ENCODE measurements at places on chromosomes 3 and 15.
A peak's percentile ranks its signal among the peaks of the same experiment; 100 is the strongest.

- DNase-seq: no peak
Measured at GRCh38 chr15:38530113-38530512, 34.5 kb downstream of the RASGRP1 start.

GRCh38 chr3:161794551-161794950, 297.9 kb downstream of the OTOL1 start:
- no peak for DNase-seq

- peak; percentile 13 for DNase-seq
Measured at GRCh38 chr15:100115066-100115710, 226.6 kb downstream of the ADAMTS17 start.

GRCh38 chr3:46208167-46208704, at the start of gene CCR1:
TSS of gene CCR1 (minus strand) at chr3:46208313. CDS start at chr3:46204313, 4,000 bp downstream.
- peak; percentile 66 for DNase-seq

DNA sequence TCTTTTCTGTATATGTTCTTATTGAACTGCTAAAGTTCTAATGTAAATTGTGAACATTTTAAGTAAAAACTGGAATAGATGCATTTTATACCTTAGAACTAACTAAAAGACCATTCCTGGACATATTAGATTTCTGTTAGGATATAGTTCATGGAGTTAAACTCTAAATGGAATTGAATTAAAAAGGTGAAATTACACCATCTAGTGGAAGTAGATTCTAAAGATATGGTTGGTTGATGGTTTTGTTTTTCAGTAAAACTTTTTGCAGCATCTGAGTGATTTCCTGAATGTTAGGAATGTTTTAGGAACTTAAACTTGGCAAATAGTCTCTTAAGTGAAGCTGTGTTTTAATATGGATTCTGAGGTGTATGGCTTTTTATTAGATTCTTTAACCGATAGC, 96.8 kb downstream of the SLMAP start:
- DNase-seq: no peak

GRCh38 chr15:87144775-87145174, 1065.1 kb downstream of the AGBL1 start:
- DNase-seq: no peak

DNA sequence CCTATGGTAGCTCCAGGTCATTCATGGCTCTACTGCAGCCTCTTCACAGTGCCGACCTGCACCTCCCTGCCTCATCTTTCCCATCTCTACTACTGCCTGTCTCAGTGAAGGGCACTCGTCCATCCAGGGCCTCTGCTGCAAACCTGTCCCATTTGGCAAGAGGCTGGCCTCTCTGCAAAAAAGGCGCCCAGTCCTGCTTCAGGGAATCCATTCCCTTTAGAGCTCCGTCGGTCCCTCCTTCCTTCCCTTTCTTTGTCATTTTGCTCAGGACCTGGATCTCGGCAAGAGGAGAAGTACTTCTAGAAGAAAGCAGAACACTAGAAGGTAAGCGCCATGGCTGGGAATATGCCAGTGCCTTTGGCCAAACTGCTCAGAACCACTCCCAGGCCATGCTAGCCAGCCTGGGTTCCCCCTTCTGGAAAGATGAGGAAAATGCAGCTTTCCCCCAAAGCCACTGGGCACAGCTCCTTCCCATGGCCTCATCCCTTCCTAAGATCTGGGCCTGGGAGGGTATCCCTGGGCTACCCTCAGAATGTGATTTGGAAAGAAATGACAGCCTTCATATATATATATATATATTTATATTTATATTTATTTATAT, 6.4 kb upstream of the ISL2 start:
- DNase-seq: peak; percentile 76

GRCh38 chr15:77426377-77426776, 5.7 kb downstream of the HMG20A start:
- no peak for DNase-seq

- DNase-seq: no peak
Measured at GRCh38 chr15:59199626-59200465, 6.8 kb upstream of the LDHAL6B start.

GRCh38 chr15:88454867-88455810, 12.0 kb downstream of the MRPL46 start:
- peak; percentile 87 for DNase-seq

- no peak for DNase-seq
Measured at GRCh38 chr3:129259612-129260477, 10.4 kb downstream of the COPG1 start.

- no peak for DNase-seq
Measured at GRCh38 chr3:130260918-130261317, 84.6 kb upstream of the COL6A5 start.

DNA sequence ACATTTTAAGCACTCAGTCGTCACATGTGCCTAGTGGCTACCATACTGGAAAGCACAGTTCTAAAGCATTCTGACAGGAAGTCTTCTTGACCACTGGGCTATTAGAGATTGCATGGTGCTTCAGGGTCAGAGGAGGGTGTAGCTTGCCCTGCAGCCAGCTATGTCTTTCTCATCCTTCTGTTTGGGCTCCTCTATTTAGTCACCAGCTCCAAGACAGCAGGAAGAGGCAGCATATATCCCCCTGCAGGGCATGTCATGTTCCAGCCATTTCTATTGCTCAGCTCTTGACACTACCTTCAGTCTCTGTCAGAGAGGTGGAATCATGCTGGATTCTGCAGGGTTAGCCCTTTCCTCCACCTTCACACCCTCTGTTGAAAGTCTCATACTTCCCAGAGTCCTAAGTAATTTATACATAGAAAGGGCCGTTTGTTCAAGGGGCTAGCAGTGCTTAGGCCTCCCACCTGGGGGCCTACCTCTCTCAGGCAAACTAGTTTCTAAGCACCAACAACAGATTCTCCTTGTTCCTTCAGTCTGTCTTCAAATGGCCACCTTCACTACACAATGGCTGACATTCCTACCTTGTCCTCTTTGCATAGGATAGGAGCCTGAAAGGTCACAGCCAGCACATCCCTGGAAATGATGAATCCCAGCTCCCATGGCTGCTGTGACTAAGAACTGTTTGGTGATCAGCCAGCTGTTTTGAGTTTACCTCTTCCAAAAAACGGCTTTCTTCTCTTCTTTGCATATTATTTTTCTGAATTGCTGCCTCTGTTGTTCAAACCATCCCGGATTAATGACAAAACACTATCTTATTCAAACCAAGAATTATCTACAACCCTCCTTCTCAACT, 115.7 kb upstream of the BFSP2 start:
- DNase-seq: peak; percentile 59

GRCh38 chr3:9311228-9311627, 51.6 kb upstream of the THUMPD3 start:
- no peak for DNase-seq

DNA sequence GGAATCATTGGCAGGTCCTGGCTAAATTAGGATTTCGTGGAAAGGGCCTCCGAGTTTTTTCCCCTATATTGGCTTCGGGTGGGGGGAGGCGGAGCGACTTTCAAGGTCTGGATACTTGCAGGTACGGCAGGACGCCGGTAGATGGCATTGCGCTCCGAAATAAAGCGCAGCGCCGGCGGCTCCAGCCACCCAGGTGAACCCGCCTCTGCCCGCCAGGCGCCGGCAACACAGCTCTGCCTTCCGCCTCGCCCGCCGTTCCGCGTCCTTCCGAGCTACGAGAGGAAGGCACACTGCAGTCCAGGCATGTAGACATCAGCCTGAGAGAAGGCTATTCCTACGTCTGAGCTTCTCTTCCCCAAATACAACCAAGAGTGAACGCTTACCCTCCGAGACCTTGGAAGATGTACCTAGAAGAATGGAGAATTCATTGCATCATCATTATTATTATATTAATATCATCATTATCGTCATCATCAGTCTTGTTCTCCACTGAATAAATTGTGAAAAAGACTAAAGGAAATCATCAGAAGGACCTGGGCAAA, 514.1 kb downstream of the MECOM start:
- peak; percentile 95 for DNase-seq

DNA sequence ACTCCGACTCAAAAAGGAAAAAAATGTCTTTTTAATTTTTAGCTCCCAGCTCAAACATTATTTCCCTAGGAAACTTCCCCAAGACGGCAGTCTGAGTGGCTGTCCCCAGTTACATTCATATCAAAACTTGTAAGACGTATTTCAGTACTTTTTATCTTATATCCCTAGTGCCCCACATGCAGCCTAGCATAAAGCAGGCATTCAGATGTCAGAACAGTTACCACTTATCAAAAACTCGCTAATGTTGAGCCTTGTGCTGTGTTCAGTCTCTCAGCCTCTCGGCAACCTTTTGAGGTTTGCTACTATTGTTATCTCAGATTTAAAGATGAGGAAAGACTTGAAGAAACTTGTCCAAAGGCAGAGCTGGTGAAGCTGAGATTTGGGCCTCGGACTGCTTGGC, 6.6 kb upstream of the SELENOS start:
- no peak for DNase-seq

GRCh38 chr15:58669108-58669507, 80.4 kb downstream of the ADAM10 start:
- DNase-seq: no peak

DNA sequence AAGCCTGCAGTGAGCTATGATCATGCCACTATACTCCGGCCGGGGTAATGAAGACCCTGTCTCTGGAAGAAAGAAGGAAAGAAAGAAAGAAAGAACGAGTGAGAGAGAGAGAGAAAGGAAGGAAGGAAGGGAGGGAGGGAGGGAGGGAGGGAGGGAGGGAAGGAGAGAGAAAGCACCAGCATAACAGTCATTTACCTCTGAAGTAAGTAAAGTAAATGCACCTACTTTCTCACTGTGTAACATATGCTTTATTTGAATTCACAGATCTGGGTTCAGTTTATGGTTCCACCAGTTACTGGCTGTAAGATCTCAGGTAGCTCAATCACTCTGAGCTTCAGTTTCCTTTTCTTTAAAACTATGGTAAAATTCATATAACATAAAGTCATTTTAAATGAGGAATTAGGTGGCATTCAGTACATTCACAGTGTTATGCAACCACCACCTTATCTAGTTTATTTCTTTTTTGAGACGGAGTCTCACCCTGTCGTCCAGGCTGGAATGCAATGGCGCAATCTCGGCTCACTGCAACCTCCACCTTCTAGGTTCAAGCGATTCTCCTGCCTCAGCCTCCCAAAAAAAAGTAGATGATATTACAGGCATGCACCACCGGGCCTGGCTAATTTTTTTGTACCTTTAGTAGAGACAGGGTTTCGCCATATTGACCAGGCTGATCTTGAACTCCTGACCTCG, 16.1 kb upstream of the RAD54L2 start:
- DNase-seq: no peak

DNA sequence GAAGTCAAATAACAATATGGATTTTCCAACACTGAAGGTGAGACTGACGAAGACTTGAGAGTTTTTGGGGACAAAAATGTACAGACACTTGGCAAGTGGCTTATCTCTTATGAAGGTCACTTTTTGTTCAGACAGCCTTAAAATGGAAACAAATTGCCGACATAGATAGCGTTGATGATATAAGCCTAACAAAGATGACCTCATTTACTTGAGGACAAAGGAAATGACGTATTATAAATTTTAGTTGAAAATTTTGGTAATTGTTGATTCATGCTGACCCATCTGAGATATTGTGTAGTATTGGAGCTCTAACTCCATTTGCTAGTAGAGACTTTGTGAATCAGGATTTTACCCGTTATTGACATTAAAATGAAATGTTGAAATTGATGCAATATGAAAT, 168.3 kb downstream of the SPATA16 start:
- no peak for DNase-seq

DNA sequence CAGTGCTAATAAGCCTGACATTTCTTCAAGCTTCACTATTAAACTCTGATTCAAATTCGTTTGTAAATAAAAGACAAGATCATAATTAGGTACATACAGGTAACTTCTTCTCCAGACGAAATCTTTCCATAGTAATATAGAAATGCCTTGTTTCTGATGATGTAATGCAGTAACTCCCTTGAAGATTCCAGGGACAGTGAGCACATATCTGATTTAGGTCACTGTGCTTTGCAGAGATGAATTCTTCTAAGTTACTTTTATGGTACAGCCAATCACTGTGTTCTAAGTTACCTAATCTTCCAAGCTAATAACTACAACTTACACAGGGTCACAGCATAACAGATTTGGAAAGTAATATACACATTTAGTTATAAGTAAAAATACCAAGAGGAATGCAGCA, 27.6 kb downstream of the SLC4A7 start:
- DNase-seq: no peak
